ENCODE measurements at places on chromosomes 4 and X. TPM values are rescaled to one million over a fixed set of nuclear protein-coding genes. Genes with fewer than 3 reads are reported as not detected.

HTR2C gene
- total RNA-seq, result under 0.01 TPM

UBA1 gene
- 119 TPM for total RNA-seq

ADGRG2 gene
- under 0.01 TPM for total RNA-seq

NAA11 gene
- not detected for total RNA-seq

TRIM61 gene
- 2.1 TPM for total RNA-seq

TAF7L gene
- total RNA-seq, result 0.43 TPM

All from smooth muscle cell of bladder (primary cell).